Activated T-cell treated with anti-CD3 and anti-CD28 coated beads, Interleukin-2, amount 50 U/mL, for 48 hours (primary cell): ENCODE measurements at places on chromosomes 1 and 21.

DNA sequence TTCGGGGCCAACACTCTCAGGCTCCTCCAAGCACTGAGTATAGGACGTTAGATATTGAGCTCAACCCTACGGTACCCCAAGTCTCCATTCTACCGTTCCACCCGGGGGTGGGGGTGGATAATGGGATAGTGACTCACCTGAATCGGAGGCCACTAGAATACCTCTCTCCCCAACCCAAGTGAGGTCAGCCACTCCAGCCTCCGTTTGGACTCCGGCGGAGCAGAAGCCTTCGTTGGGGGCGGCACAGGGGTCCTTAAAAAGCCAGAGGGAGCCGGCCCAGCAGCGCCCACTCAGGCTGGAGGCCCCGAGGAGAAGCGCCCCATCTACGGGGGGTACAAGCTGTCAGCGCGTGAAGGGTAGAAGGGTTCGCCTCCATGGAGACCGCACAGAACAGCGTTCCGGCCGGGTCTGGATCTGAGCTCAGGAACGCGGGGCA is 556 bp downstream of the WDR77 start:
- peak; percentile 60 for DNase-seq

DNA sequence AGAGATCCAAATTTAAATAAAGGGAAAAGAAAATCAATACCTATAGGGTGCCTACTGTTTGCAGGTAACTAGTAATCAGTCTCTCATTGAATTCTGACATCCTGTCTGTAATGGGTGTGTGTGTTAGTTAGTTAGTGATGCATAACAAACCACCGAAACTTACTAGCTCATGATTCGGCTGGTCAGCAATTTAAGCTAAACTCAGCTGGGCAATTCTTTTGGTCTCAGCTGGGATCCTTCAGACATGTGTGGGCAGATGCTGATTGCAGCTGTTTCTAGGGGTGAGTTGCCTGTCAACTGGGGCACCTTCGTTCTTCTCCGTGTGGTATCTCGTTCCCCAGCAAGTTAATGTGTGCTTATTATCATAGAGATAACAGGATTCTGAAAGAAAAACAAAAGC is 40.2 kb upstream of the ZNF124 start:
- DNase-seq: no peak

DNA sequence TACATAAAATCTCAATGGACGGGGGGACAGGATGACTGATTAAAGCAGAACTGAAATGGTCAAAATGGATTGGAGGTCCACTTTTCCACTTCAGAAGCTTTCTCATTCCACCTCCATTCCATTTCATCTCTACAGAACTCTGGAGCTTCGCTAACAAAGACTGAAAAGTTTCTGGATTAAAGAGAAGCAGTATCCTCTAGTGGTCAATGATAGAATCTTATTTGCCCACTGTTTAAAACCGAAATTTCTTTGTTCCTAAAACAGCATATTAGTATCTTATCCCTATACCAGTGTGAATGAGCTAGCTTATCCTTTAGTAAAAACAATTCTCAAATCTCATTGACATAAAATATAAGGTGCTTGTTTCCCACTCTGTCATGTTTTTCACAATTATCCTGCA is 890.6 kb downstream of the KCNT2 start:
- no peak for DNase-seq

DNA sequence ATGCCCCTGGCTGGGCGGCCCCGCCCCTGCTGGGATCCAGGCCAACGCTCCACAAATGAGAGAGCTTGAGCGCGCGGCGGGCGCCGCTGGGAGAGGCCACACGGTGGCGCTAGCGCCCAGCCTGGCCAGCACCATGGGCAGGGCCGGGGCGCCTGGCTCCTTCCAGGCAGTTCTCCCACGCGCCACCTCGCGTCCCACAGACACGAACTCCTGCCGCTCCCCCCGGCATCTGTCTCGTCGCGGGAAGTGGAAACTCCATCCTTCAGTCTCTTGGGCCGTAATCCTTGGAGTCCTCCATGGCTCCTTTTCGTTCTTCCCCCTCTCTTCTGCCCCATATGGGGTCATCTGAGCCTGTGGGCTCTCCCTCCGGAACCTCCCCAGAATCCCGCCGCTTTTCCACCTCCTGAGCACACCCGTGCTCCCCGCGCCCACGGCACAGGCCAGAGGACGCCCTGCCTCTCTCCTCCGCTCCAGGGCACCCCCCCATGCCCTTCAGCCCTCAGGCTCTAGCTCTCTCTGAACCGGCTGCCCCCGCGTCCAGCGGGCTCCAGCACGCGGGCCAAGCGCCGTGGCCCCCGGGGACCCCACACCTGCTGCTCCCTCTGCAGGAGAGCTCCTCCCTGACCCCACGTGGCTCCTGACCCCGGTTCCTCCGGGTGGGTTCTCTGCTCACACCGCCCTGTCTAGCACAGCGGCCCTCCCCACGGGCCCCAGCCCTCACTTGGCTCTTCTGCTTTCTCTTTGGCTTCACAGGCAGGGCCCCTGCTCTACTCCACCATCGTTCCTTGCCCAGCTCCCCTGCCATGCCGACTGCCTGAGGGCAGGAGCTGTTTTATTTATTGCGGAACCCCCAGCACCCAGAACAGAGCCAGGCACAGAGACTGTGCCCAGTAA is 31.9 kb upstream of the EDN2 start:
- DNase-seq: peak; percentile 87

DNA sequence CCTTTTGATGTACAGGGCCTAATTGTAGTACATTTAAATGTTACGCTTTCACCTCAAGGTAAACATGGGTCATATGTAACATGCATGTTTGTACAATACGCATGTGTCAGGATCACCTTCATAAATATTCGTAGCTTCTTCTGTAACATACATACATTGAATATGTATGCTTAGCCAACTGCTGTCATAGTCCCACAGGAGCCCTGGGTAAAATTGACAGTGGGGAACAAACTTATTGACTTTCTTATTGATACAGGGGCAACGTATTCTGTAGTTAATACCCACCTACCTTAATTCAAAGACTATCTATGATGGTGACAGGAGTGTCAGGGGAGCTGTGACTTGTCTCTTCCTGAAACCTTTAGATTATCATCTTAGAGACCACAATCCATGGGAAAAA is 3.7 kb upstream of the REN start:
- DNase-seq: no peak

- no peak for DNase-seq
Observed at GRCh38 chr1:1748686-1749321, 24.6 kb upstream of the CDK11A start.

DNA sequence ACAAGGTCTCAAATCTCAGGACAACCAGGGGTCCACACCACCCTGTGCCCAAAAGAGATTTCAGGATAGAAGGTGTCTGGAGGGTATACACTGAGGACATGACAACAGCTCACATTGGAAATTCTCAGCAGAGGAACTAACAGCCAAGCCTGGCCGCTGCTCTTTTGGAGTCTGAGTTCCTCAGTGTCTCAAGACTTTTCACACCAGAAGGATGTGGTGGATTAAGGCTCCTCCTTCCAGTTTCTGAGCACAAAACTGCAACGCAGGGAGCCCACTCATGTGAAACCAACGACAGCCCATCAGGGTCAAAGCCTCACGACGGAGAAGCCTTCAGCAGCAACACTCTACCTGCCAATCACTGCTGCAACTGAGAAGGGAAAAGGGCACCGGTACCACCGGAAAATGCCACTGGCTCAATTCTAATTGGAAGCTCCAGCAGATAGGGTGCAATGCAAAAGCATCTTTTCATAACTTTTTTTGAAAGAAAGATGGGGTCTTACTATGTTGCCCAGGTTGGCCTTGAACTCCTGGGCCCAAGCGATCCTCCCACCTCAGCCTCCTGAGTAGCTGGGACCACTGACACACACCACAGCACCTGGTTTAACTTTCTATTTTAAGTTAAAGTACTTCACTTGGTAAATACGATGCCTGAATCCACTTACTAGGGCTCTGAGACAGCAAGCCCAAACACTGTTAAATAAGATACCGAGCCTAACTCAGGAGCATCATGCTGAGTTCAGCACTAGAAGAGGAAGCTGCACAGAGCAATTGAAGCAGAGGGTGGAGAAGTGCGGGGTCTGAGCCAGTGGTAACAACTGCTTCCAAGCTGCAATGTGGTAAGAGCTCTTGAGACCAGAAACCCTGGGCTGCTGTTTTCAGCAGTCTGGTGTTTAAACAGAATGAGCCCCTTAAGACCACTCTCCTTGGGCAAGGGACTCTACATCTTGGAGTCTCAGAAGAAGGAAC is 7.8 kb downstream of the CAPZB start:
- peak; percentile 63 for DNase-seq

DNA sequence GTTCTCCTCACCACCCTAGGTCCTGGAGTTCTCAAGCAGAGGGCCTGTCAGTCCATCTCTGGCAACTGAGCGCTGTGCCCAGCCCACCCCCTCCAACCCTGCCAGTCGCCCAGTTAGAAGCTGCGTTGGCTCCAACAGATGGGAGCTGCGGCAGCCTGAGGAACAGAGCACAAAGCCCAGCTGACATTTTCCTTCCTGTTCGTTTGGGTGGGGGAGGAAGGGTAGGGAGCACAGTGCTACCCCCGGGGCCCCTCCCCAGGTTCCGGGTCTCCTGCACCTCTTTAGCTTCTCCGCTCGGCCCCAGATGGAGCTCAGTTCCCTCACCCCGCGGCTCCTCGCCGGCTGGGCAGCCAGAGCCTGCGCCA is 1.4 kb downstream of the LRRN2 start:
- DNase-seq: no peak

DNA sequence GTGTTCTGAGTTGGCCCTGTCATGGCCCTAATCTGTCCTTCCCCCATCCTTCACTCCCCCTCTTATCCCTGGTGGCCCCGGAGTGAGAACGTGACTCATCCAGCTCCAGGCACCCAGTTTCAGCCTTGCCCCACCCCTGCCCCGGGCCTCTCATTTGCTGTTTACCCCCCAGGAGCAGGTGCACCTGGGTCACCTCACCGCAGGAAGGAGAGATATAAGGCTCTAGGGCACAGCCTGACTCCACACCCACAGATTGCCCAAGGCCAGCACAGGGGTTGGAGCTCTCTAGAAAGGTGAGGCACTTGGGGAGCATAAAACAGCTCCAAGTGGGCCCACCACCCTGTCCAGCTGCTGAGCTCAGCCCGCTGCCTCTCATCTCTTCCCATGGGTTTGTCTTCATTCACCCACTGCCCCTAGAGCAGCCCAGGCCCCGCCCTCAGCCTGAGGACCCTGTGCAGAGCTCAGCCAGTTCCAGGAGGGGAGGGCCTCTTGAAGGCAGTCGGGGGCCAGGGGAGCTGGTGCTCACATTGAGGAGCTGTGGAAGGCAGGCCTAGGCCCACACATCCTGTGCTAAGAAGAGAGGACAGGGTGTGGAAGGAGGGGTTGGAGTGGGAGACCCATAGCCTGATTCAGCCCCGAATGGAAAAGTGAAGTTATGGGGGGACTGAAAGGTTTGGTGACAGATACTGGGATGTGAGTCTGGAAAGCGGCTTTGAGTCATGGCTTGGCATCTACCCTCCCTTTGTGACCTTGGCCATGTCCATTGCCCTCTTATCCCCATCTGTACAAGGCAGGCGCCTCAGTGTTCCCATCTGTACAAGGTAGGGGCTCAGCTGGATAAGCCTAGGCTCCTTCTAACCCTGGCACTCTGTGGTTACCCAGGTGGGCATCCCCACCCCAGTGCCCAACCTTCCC is 16.1 kb upstream of the GPR37L1 start:
- DNase-seq: no peak

DNA sequence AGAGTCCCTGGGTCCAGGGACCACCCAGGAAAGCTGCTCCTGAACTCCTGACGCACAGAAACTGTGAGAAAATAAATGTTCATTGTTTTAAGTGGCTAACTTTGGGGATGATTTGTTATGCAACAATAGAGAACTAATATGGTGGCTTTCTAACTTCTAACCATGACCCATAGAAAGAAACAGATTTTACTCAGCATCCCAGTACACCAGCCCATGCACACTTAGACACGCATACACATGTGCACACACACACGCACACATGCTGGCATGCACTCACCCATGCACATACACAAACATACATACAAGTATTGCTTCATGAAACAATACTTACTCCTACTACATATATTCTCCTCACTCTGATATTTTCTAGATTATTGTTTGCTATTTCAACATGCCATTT is 57.1 kb downstream of the NID1 start:
- DNase-seq: no peak

- no peak for DNase-seq
Observed at GRCh38 chr1:201795066-201795465, 33.9 kb upstream of the IPO9 start.

DNA sequence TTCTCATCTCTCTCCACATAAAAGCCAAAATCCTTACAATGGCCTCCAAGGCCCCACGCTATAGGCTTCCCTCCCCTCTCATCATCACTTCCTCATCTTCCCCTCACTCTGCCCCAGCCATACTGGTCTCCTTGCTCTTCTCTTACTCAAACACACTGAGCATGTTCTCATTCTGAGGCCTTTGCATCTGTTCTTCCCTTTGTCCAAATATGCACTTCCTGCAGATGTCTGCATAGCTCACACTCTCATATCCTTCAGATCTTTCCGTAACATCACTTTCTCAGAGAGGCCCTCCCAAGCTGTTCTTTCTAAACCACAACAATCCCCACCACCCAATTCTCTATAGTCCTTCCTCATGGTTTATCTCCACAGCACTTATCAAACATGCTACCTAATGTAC is 284.1 kb downstream of the HHIPL2 start:
- no peak for DNase-seq

DNA sequence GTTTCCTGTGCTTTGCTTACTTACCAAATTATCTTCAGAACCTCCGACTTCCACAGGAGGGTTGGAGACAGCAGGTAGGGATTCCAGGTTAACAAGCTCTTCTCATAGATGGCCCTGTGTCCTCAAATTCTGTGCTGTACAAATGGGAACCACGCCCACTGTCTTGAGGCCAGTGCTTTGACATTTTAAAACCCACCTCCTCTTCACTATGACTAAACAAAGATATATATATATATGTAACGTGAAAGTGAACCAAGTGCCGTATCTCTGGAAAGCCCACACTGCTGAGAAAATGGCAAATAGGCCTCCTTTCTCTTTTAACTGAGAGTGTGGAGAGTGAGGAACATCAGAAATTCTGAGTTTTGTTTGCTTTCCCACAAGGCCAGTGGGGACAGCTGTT is 99.6 kb downstream of the ZBTB18 start:
- DNase-seq: no peak

DNA sequence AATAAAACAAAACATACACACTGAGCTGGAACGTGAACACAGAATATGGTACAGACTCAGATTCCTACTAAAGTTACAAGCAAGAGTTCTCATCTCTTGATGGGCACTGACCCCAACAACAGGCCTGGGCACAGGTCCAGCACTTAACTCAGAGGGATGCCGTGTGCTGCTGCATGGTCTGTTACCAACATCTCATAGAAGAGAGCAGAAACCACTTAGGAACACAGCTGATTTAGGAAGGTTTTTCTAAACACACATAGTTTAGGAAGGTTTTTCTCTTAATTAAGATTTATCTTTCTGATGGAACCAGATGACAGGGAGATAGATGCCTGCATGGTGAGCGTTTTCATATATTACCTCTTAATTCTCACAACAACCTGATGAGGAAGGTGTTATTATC is 1.5 kb downstream of the GCLM start:
- DNase-seq: no peak

DNA sequence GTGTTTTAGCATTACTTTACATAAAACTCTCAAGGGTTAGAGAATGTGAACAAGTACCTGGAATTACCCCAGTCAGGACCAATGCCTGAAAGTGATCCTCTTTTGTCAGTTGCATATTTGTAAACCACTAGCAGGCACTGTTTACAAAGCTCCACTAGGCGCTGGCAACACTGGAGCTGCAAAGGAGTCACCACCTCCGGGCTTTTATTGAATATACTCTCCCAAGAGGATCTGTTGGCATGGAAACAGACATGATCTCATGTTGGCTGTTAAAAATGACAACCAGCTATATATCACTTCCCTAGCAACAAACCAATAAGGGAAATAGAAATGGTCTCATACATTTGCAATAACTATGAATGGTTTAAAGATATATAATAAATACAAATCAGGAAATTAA is 116.0 kb downstream of the TTLL7 start:
- no peak for DNase-seq

- no peak for DNase-seq
Observed at GRCh38 chr1:196685506-196685905, 33.7 kb downstream of the CFH start.
